ENCODE measurements at places on chromosomes 1 and 21.

DNA sequence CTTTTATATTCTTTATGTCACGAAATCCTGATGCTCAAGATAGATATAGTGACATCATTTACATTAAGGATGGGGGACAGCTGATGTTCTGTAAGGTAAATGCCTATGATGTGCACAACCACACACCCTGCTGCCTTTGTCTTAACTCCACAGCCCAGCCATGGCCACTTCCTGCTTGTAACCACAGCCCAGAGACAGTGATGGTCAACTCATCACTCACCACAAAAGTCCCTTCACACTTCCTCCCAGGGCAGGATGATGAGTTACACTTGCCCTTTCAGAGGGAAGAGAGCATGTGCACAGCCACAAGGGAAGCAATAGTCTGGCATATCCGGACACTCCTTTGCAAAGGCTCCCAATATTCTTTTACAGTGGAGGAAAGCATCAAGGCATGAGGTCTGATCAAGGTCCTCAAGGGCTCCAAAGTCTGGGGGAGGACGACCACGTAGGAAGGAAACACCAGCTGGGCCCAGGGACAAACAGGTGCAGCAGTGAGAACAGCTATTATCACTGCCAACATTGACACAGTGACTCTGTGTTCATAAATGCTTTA, 53.8 kb downstream of the PLPP3 start:
- no peak for DNase-seq

- DNase-seq = no peak
These were observed 63.6 kb upstream of the ERG start for GRCh38 chr21:38561613-38562581.

- peak; percentile 15 for DNase-seq
These were observed 153.0 kb upstream of the WNT4 start for GRCh38 chr1:22295856-22296255.

DNA sequence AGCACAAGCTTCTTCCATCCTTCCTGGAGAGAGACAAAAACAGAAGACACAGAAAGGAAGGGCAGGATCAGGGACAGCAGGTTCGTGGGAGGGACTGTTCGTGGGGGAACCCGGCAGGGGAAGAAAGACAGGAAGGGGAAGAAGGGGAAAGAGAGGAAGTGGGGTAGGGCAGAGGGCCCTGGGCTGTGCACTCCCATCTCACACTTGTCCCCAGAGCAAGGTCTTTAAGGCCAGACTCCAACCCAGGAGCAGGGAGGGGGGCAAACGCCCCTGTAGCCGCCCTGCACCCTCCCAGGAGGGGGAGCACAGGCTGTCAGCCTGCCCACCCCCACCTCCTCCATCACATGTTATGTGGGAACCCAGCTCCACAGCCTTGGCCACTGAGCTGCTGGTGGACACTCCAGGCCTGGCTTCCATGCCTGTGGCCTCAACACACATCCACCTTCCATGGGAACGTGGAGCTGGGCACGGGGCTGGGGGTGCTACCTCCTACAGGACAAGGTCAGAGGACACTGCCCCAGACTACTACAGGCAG, 9.3 kb downstream of the SLC19A1 start:
- DNase-seq = peak; percentile 51

DNA sequence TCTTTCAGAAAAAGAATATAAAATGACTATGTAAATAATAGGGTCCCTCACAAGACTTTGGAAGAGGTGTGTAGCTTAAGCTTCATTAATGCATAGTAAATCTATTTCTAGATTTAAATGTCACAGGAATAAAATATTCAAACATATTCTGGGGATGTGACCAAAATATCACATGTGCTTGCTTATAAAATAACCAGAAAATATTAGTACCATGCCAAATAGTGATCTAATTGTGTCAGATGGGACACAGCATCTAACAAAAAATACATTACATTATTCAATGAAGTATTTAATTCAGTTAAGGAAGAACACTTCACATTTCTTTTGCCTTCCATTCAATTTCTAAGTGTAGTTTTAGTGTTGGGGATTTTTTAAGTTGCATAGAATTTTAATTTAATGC, 179.5 kb downstream of the LRRC40 start:
- no peak for DNase-seq

- no peak for DNase-seq
These were observed 86.0 kb downstream of the TIAM1 start for GRCh38 chr21:31258073-31258472.

GRCh38 chr1:92709738-92710137, 75.2 kb downstream of the EVI5 start:
- DNase-seq = no peak

All from sciatic nerve (tissue), 2 donors.